ENCODE measurements at places on chromosomes 11 and 22. TPM values are rescaled to one million over a fixed set of nuclear protein-coding genes. Genes with fewer than 3 reads are reported as not detected.

The KCTD14 gene
- 0.45 TPM for total RNA-seq

The UBQLNL gene
- 0.36 TPM for total RNA-seq

The CFL1 gene
- total RNA-seq, result 713 TPM

The ANGPTL5 gene
- 0.09 TPM for total RNA-seq

The PVALB gene
- not detected for total RNA-seq

The SAA4 gene
- total RNA-seq, result 0.27 TPM

The RPS19BP1 gene
- 39.6 TPM for total RNA-seq

Data from fibroblast of the aortic adventitia (primary cell).